Activated CD4-positive, alpha-beta T cell treated with anti-CD3 and anti-CD28 coated beads, Interleukin-2, amount 10 ng/mL, durations not matched to agents 24 days and 14 days (primary cell): ENCODE measurements at places on chromosomes 6 and 20. TPM values are rescaled to one million over a fixed set of nuclear protein-coding genes. Genes with fewer than 3 reads are reported as not detected.

Gene METTL24
- not detected in 2 replicates for total RNA-seq

- H3K36me3 ChIP-seq, result peaks cover 53% of the 10 kb centered on the region
- peaks cover 33% of the 10 kb centered on the region for H3K4me1 ChIP-seq
- peak overlapping the region; percentile 29 for H3K27ac ChIP-seq
- no peaks in the 10 kb centered on the region for H3K27me3 ChIP-seq
- no peak overlapping the region for H3K4me3 ChIP-seq
- no peak for DNase-seq
Measured at GRCh38 chr6:158070513-158070912, 88.8 kb downstream of the SYNJ2 start.

- H3K4me1 ChIP-seq, result no peaks in the 10 kb centered on the region
- H3K27me3 ChIP-seq, result no peaks in the 10 kb centered on the region
- no peak overlapping the region for H3K4me3 ChIP-seq
- H3K36me3 ChIP-seq, result peaks cover 3% of the 10 kb centered on the region
Measured at GRCh38 chr6:21037453-21037852, 503.2 kb downstream of the CDKAL1 start.

DNA sequence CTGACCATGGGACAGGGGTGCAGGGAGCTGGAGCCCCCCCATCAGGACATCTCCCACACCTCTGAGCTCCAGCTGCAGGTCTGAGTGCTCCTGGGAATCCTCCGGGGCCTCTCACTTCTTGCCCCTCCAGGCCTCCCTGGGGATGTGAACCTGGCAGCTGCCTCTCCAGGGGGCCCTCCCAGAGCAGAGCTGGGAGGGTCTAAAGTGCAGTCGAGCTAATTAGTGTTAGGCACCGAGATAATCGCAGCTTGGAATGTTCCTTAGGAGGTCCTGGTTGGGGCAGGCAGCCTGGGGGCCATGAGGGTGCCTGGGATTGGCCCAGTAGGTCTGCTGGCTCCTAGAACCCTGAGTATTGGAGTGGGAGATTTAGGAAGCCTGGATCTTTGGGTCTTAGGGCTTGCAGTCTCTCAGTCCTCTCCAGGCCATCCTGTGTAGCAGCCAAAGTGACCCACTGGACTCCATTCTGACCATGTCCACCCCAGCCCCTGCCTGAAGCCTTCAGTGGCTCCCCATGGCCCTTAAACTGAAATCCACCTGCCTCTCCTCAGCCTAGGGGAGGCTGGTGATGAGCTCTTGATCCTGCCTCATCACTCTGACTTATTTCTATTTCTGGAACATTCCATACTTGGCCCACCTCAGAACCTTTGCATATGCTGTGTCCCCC is 26.0 kb downstream of the CEBPB start:
- H3K27ac ChIP-seq, result no peak overlapping the region
- H3K4me1 ChIP-seq, result peaks cover 12% of the 10 kb centered on the region
- no peak overlapping the region for H3K4me3 ChIP-seq
- no peak for DNase-seq
- peaks cover 15% of the 10 kb centered on the region for H3K27me3 ChIP-seq

- no peaks in the 10 kb centered on the region for H3K36me3 ChIP-seq
- DNase-seq, result no peak
- H3K27ac ChIP-seq, result no peak overlapping the region
- peaks cover 24% of the 10 kb centered on the region for H3K27me3 ChIP-seq
- H3K4me3 ChIP-seq, result no peak overlapping the region
Measured at GRCh38 chr6:36399970-36400369, 12.5 kb upstream of the ETV7 start.

DNA sequence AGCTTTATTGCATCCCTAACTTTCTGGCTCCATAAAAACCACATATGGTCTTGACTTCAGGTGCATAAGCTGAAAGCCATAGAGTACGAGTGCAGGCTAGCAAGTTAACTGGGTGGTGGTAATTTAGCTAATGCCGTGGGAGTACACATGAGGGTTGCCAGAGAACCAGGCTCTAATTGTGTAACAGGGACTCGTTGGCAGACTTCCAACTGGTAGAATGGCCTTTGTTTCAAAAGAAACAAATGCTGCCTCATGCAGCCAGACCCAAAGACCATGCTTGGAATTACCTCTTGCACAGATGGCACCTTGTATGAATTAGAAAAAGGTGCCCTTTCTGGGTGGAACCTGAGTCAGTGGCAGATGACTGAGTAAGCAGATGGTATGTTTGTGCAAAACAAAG is 73.2 kb downstream of the LY86 start:
- no peak for DNase-seq
- no peaks in the 10 kb centered on the region for H3K27me3 ChIP-seq
- H3K4me1 ChIP-seq, result peaks cover 57% of the 10 kb centered on the region
- H3K27ac ChIP-seq, result no peak overlapping the region
- no peak overlapping the region for H3K4me3 ChIP-seq

- H3K27me3 ChIP-seq, result no peaks in the 10 kb centered on the region
- H3K4me3 ChIP-seq, result no peak overlapping the region
- H3K36me3 ChIP-seq, result peaks cover 2% of the 10 kb centered on the region
- no peak for DNase-seq
Measured at GRCh38 chr6:104729433-104729832, 130.3 kb downstream of the HACE1 start.
